Midbrain (tissue), 1 donor: ENCODE measurements at places on chromosomes 6 and 20.

DNA sequence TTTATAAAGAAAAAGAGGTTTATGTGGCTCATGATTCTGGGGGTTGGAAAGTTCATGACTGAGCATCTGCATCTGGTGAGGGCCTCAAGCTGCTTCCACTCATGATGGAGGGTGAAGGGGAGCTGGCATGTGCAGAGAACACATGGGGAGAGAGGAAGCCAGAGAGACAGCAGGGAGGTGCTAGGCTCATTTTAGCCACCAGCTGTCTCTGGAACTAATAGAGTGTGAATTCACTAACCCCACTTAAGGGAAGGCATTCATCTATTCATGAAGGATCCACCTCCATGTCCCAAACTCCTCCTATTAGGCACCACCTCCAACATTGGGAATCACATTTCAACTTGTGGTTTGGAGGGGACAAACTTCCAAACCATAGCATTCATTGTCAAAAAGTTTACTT, 137.3 kb upstream of the PMEPA1 start:
- DNase-seq: no peak

DNA sequence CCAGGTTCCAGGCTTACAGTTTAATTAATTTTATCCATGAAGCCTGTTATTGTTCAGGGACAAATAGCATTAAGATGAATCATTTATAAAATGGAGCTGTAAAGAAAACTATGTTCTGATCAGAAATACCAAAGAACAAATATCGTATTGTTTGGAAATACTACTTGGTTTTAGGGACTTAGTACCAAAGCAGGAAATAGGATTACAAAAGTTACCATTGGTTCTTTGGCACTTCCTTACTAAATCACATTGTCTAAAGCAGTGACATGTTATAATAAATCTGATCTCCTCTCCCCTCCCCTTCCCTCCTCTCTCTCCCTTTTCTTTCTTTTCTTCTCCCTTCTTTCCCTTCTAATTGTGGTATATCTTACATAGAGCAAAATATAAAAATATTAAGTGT, 29.6 kb downstream of the CRYBG1 start:
- DNase-seq: no peak

DNA sequence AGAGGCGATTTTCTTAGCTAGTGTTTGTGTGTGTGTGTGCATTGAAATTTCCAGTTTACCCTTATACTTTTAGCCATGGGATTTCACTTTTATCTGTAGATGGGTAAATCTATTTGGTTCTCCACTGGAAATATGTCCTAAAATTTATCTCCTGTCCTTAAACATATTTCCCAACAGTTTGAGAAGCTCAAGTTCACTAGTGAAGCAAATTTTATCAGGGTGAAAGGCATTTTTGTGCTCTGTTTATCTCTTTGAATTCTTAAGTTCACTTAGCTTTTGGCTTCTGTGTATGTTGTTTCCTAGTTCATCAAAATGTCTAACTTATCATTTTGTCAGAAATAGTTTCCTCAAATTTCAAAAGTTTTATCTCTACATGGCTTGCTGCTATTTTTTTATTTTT, 561.6 kb downstream of the PHF3 start:
- DNase-seq: no peak

GRCh38 chr6:26339612-26340011, 25.4 kb upstream of the BTN3A2 start:
- DNase-seq: no peak

- no peak for DNase-seq
These were observed 157.7 kb upstream of the THBS2 start for GRCh38 chr6:169411296-169411695.
